ENCODE measurements at places on chromosomes 2 and 18. TPM values are rescaled to one million over a fixed set of nuclear protein-coding genes. Genes with fewer than 3 reads are reported as not detected.

RNF152 gene
- 7.9 TPM for polyA plus RNA-seq

GCKR gene
- polyA plus RNA-seq = 0.67 TPM

TTR gene
- polyA plus RNA-seq = 0.19 TPM

TOGARAM2 gene
- 0.69 TPM for polyA plus RNA-seq

TGFA gene
- polyA plus RNA-seq = not detected

NEU2 gene
- not detected for polyA plus RNA-seq

ARHGAP15 gene
- not detected for polyA plus RNA-seq

GAL3ST2 gene
- 0.15 TPM for polyA plus RNA-seq

AKAIN1 gene
- not detected for polyA plus RNA-seq

C1GALT1C1L gene
- polyA plus RNA-seq = 2.6 TPM

RFX8 gene
- 0.11 TPM for polyA plus RNA-seq

- peak; percentile 56 for DNase-seq
Observed at GRCh38 chr2:16617282-16618266, 48.1 kb downstream of the CYRIA start.

GRCh38 chr2:179613701-179614100, 247.7 kb downstream of the ZNF385B start:
- no peak for DNase-seq

GRCh38 chr2:47869859-47870595, 36.3 kb downstream of the FBXO11 start:
- no peak for DNase-seq

- DNase-seq = no peak
Observed at GRCh38 chr18:13539050-13539449, 187.3 kb downstream of the FAM210A start.

DNA sequence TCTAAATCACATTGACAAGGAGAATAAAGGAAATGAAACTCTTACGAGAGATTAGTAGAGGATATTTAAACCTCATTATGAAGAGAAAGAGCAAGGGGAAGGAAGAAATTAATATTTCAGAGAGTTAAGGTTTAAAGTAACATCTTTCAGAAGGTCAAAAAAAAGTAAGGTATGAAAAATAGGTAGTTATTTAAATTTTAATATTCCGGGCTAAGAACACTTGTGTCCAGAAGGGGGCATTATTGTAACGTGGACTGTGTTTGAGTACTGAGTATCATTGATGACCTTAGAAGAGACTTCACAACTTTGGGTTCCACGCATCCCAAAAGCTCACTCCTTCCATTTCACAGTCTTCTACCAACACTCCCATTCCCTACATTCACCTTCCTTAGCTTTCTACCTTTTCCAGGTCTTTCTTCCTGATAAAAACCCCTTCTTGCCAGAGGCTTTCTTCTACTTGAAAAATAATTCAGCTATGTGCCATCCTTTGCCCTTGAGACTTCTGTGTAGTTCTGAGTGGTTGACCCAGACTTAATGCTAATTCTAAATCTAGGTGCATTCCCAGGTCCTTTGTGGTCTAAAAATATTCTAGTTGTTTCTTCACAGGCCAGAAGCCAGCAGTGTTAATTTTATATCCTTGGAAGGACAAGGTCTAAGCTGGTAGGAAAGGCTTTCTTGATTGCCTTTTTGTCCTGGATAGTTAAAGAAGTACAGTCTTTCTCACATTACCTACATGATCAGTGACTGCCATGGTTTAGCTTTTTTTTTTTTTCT, 16.5 kb downstream of the DYNC1I2 start:
- peak; percentile 40 for DNase-seq

GRCh38 chr2:180676520-180677025, 303.8 kb upstream of the UBE2E3 start:
- no peak for DNase-seq

DNA sequence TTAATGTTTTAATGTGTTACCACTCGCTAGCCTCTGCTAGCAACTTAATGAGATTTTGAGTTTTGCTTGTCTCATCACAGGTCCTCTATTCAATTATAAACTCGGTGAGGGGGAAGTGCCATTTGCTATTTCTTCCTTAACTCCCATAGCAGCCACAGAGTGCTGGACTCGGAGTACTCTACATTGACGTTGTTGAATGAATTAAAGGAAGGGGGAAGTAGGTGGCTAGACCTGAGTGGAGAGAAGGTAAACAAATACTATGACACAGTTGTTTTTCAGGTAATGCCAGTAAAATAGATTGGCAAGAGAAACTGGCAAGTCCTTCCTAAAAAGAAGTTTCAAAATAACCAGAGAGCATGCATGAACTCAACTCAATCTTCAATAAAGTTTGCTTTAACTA, 339.3 kb downstream of the HRH4 start:
- no peak for DNase-seq

- DNase-seq = no peak
Observed at GRCh38 chr2:177395351-177396065, 2.9 kb downstream of the AGPS start.

- no peak for DNase-seq
Observed at GRCh38 chr18:11293794-11294193, 144.4 kb upstream of the PIEZO2 start.

- no peak for DNase-seq
Observed at GRCh38 chr2:170341684-170342623, 164.0 kb downstream of the MYO3B start.

DNA sequence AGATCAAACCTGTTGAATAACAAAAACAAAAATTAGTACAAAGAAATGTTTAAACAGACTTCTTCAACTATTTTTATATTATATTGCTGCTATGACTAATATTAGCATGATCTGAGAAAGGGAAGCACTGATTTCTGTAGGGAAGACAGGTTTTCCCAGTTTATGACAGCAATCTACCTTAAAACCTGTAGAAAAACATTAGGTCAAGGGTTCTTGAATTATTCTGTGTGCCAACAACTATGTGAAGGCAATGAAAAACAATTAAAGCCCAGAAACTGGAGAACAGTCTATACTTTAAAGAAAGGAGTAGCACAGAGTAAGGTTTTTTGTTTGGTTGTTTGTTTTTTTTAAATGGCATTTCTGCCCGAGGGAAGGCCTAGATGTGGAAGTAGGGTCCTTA, 23.3 kb downstream of the PUM2 start:
- no peak for DNase-seq

- DNase-seq = no peak
Observed at GRCh38 chr2:20585710-20586594, 64.9 kb downstream of the HS1BP3 start.

DNA sequence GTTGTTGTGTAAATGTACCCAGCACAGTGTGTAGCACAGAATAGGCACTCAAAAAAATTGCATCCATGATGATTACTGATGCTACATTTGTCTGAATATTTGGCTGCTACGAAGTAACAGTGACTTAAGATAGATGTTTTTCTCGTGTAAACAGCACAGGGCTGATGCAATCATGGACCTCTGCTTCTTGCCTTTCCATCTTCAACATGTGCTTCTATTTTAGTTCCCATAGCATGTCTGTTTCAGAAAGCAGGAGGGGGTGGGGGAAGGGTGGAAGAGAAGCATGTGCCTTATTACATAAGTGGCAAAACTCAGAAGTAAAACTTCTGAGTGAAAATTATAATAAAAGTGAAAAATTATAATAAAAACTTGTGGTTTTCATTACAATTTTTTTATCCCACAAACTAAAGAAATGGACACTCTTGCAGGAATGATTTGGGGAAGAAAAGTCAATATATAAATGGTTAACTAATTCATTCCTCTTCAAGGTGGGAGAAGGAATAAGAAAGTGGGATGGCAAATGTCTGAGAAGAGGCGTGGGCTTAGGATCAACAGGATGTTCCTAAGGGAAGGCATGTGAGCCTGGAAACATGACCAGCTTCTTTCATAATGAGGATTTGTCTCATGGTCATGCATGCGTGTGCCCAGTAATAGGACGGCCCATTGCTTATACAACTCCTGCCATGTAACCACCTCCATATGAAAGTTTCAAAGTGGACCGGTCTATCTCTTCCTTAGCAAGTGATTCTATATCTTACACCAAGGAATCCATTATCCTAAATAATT, 27.2 kb downstream of the CCBE1 start:
- no peak for DNase-seq

DNA sequence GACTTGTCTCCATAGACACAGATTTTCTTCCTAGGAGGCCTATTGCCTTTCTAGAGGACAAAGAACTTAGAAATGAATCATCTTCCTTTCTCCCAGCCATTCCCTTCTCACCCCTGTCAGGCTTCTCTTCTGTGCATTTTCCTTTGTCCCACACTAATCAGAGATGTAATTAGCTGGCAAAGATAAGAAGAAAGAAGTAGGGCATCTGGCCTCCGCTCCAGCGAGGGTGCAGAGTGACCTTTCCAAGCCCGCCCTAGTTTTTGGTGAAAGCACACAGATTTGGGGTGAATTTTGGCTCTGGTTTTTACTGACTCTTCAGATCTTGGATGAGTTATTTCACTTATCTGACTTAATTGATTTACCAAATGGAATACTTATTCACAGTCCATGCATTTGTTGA, 626.5 kb downstream of the ZEB2 start:
- DNase-seq = peak; percentile 44

GRCh38 chr2:605674-606608, 71.3 kb downstream of the TMEM18 start:
- DNase-seq = peak; percentile 32

GRCh38 chr2:230614040-230614439, 98.6 kb upstream of the CAB39 start:
- DNase-seq = no peak

GRCh38 chr18:9615280-9615797, 980 bp upstream of the PPP4R1 start:
- DNase-seq = no peak

GRCh38 chr2:95024960-95025405, 525 bp upstream of the MAL start:
- DNase-seq = no peak

Measured in SK-N-SH (cell line).